Right ventricle myocardium inferior (tissue), 1 donor: ENCODE measurements at places on chromosomes 6 and 20. TPM values are rescaled to one million over a fixed set of nuclear protein-coding genes. Genes with fewer than 3 reads are reported as not detected.

DNA sequence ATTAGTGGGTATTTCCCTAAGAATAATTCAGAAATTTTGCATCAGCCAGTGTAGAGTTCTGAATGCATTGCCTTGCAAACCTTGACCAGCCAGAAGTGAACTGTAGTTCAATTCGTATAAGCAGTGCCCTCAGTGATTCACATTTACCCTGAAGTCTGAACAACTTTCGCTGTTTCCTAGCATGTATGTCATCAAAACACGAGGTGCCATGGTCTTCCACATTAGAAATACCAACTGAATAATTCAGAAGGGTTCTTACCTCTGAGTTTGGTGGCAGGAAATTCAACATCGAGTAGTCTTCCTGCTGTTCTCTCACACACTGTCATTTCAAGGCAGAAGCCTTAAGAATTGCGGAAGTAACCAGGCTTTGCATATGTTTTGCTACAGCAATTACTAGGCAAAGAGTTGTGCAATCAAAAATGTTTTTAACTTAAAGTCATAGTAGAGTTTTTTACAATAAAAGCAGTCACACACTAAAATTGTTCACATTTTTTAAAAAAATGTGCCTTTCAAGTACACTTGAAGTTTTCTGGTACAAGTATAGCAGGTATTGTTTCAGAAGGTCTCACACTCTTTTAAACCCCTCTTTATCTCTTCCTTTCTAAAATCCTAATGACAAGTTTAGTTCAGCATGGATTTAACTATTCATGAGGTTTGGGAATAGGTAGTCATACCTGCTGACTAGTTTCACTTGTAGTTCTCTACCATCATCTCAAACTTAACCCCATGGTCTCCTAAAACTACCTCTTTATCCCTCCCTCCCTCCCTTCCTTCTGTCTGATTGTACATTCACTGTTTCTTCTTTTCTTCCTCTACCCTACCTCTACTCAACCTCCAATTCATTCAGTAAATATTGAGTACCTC lies 118.3 kb downstream of the STXBP5 start:
- DNase-seq, result no peak

- no peak for DNase-seq
Observed at GRCh38 chr6:142867355-142867801, 77.6 kb downstream of the HIVEP2 start.

GRCh38 chr6:115712291-115712961 lies 348.3 kb downstream of the FRK start:
- DNase-seq, result no peak

DNA sequence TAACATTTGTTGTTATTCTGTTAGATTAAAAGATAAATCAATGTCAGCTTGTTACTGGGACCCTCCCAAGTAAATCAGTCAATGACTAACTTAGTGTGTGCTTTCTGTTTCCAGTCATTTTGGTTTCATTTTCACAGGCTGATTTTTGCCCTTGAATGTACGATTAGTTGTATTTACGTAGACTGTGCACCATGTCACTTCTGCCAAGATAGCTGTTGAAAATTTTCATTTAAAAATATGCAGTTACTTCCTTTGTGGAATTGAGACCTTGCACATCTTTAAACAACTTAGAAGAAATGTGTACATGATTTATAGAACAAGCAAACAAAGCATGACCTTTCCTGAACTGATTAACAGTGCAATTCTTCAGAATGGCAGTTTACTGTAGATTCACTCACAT lies 944.8 kb upstream of the CITED2 start:
- no peak for DNase-seq

- no peak for DNase-seq
Observed at GRCh38 chr20:60132827-60133670, 174.8 kb downstream of the CDH26 start.

GRCh38 chr6:104134876-104135275 lies 724.8 kb downstream of the HACE1 start:
- DNase-seq, result no peak

DNA sequence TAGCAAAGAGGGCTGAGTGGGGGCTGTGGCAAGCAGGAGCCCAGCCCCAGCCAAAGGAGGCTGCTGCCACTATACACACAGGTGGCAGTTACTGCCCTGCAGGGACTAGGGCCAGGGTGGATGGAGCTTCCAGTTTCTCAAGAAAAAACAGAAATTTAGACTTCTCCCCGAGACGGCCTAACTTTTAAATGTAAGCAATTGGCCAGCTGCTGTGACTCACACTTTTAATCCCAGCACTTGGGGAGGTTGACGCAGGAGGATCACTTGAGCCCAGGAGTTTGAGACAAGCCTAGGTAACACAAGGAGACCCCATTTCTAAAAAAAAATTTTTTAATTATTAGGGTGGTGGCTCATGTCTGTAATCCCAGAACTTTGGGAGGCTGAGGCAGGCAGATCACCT lies 98.2 kb upstream of the NFATC2 start:
- no peak for DNase-seq

DNA sequence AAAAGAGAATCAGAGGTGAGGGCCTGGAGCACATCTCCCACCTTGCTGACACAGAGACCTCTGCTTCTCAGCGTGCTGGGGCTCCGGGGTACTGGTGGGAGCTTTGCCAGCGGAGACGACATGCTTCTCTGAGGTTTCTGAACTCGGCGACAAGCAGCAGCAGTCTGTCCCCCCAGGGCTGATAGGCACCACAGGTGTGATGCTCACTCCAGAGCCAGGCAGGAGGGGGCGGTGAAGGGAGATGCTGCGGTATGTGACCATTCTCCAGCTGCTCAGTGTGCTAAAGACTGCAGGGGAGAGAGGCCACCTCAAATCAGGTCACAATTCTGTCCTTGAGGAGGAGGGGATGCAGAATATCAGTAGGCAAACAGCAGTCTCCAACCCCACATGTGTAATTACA lies 219.9 kb downstream of the ALDH8A1 start:
- DNase-seq, result no peak

- no peak for DNase-seq
Observed at GRCh38 chr6:41565701-41566100, 19.5 kb downstream of the FOXP4 start.

DNA sequence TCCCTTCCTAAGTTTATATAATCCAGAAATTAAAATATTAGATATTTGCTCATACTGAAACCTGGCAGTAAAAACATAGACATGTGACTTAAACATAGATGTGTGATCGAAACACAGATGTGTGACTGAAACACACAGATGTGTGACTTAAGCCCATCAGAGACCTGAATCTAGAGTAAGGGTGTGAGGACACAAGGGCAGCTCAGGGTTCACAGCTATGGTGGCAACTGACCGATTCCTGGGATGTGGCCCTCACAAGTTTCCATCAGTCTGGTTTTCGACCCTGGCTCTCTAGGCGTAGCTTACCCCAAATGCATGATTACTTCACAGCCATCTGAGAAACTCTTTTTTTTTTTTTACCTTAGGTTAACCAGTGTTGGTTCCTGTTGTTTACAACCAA lies 137.0 kb downstream of the NRN1 start:
- DNase-seq, result no peak

DNA sequence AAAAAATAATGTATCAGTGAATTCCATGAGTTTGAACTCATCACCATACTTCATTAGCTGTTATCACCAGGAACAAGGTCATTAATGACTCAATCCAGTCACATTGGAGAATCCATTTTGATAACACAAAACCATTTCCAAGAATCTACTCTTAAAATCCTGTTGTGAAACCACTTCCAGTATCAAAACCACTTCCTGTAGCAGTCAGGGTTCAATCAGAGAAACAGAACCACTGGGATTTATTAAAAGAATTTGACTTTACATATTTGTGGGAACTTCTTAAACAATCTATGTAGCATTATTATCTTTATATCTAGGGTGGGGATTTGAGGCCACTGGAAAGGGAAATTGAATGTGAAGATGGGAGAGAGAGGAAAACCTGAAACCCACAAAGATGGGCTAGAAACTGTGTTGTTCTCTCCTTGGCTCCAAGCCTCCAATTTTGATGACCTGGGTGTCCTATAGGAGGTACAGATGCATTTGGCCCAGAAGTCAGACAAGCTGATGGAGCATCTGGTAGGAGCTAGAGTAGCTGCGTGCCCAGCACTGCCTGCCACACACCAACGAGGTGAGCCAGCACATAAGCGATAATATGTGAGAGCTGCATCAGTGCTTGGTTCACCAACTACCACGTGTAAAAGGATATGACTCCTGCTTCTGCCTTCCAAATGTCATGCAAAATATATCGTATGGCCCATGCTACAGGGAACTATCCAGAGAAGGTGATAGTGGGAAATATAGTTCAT lies 117.0 kb downstream of the TMEM200A start:
- DNase-seq, result no peak

DNA sequence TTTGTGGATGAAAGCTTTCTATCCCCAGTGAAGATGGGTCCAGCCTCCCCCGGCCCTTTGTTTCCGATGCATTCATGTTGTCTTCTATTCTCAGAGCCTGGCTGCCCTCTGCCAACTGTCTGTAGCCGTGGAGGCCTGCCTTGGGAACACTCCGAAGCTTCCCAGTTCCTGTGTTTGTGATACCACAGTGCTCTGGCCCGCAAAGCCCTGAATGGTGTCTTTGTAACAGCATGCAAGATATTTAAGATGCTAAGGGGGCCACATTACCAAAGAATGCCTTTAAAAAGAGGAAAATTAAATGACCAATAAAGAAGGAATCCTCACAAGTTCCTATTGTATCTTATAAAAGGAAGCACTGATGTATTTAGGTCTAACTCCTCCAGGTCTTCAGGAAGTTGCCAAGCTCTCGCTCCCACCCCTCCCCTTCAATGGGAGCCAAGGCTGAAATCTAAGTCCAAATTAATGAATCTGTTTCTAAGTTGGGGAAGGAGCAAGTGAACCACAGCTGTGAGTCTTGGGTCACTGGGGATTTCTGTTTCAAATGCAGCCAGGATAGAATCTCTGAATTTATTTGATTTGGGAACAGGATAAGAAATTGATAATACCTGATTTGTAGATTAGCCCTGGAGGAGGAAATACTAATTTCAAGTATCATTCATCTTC lies 596.1 kb downstream of the QKI start:
- DNase-seq, result no peak

DNA sequence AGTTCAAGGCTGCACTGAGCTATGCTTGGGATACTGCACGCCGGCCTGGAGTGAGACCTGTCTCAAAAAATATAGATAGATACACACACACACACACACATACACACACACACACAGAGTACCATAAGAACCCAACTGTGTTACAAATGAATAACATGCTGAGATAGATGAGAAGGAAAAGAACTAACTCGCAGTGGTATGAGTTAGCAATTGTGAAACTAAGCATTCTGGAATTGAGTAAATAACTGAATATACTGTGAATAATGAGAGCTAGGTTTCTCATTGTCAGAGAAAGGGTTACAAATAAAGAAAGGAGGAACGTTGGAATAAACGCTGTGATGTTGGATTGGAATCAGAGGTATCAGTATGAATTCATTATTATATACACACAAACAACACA lies 14.6 kb upstream of the FAXC start:
- DNase-seq, result no peak

DNA sequence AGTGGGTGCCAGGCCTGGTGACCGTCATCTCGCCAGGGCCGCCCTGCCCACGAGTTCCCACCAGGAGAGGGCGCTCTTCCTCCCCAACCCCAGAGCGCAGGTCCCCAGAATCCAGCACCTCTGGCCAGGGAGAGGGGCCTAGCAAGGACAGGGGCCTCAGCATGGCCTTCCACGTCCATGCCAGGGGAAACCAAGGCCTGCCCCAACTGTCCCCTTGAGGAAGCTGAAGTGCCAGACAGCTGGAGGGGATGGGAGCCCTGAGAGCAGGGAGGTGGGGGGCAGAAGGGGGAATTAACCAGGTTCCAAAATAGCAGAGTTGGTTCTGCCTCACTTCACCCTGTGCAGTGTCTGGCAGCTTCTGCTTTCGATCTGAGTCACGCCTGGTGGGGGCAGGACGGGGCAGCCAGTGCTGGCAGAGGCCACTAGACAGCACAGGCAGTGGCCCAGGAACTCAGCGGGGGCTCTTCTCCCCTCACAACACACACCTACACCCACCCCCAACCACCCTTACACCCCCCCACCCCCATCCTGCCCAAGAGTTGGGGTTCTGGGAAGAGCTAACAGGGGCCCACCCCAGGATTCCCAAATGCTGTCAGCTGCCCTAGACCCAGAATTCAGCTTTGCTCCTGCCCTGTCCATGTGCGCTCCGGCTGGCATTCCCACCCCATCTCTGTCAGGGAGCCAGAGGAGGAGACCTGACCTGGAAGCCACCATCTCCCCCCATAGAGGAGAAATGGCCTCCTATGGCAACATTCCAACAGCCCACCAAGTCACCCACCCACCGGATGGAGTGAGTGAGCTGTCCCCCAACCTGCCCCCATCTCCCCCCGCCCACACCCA lies 29.2 kb downstream of the TFEB start:
- DNase-seq, result peak; percentile 91

GRCh38 chr6:12355354-12355753 lies 65.2 kb downstream of the EDN1 start:
- no peak for DNase-seq

FRMD1 gene
- 0.41 TPM for total RNA-seq

HTR1B gene
- not detected for total RNA-seq

HMGCLL1 gene
- 2.2 TPM for total RNA-seq

PMEPA1 gene
- total RNA-seq, result 23.9 TPM

RFX6 gene
- not detected for total RNA-seq

NT5DC1 gene
- total RNA-seq, result 49.9 TPM

RHAG gene
- 0.76 TPM for total RNA-seq
